ENCODE measurements at places on chromosomes 2 and 18. TPM values are rescaled to one million over a fixed set of nuclear protein-coding genes. Genes with fewer than 3 reads are reported as not detected.

Gene CYBRD1
- total RNA-seq = 22.2 TPM

Gene POLR1B
- total RNA-seq = 10.8 TPM

Gene NCKAP5
- total RNA-seq = 1.4 TPM

Gene SH3RF3
- total RNA-seq = 3.1 TPM

Gene NT5DC4
- not detected for total RNA-seq

Gene CDK5R2
- total RNA-seq = not detected

Gene GKN2
- not detected for total RNA-seq

Gene TMEM178A
- total RNA-seq = not detected

Gene GREB1L
- total RNA-seq = 1.3 TPM

Gene ZFAND2B
- total RNA-seq = 21.0 TPM

Gene TMEFF2
- under 0.01 TPM for total RNA-seq

Gene ZNF24
- total RNA-seq = 42.2 TPM

Gene CFC1
- not detected for total RNA-seq

Gene ST8SIA3
- not detected for total RNA-seq

Gene IHH
- not detected for total RNA-seq

Gene ABCB11
- total RNA-seq = under 0.01 TPM

Gene DBI
- total RNA-seq = 132 TPM

Gene FHOD3
- 0.06 TPM for total RNA-seq

Gene GALR1
- total RNA-seq = not detected

Gene CWC22
- 7.8 TPM for total RNA-seq

Gene FLACC1
- total RNA-seq = 0.49 TPM

All from bladder microvascular endothelial cell (primary cell).